ENCODE measurements at places on chromosomes 5 and 9.
A peak's percentile ranks its signal among the peaks of the same experiment; 100 is the strongest.

DNA sequence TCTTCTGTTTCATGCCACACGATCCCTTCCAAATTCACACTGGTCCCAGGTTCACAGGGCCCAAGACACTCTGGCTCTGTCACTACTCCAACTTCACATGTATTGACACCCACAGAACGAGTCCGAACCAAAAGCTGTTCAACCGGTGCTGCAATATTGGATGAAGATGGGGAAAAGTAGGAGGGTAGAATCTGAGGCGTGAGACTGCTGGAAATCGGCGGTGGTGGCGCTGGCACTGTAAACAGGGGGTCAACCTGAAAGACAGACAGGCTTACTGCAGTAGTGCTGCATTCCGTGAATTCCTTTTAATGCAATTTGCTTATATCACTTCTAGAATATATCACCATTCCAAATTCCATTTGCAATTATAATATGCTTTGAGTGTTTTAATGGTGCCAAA lies 45.4 kb downstream of the ZNF608 start:
- no peak for DNase-seq

- DNase-seq: no peak
These were observed 209.2 kb upstream of the IRX4 start for GRCh38 chr5:2091921-2092320.

DNA sequence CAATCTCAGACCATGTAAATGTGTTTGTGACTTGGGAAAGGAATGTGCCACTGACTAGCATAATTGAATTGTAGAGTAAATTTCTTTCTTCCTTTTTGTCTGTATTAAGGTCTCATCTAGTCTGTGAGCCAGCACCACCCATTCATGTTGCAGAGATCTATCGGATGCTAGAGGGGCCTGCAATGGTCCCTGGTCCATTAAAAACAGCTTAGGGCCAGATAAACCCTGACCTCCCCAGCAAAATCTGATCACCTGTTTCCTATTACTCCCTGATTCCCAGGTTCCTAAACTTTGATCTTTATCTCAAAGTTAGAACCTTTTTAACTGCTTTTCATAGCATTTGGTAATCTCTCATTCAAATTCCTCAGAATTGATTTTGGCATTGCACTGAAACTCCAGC lies 174.5 kb upstream of the POC5 start:
- DNase-seq: no peak

DNA sequence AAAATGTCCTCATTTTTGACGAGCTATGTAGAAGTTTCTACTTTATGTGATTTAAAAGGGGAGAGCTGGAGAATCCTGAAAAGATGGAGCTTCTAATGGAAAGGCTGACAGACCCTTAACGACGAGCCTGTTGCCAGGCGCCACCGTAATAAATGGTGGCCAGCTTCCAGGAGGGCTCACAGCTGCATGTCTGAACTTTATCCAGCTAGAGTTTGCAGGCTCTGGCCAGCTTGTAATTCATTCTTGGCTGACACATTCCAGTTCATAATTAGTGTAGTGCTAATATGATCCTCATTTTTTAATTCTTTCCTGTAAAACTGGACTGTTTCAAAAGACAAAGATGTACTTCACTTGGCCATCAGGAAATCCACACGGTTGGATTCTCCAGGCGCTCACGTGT lies 246.7 kb downstream of the GAS1 start:
- DNase-seq: peak; percentile 93

- DNase-seq: no peak
These were observed 500.8 kb upstream of the WWC1 start for GRCh38 chr5:167790462-167791260.

- DNase-seq: no peak
These were observed 1.8 kb upstream of the GALNT12 start for GRCh38 chr9:98805506-98806272.

- DNase-seq: peak; percentile 72
These were observed 111.7 kb downstream of the KCNN2 start for GRCh38 chr5:114473541-114473940.

- no peak for DNase-seq
These were observed 810.4 kb upstream of the GRAMD2B start for GRCh38 chr5:125612776-125613175.

- peak; percentile 86 for DNase-seq
These were observed 243.6 kb downstream of the AUH start for GRCh38 chr9:91117959-91118703.
